ENCODE measurements at places on chromosomes 1 and 21.

DNA sequence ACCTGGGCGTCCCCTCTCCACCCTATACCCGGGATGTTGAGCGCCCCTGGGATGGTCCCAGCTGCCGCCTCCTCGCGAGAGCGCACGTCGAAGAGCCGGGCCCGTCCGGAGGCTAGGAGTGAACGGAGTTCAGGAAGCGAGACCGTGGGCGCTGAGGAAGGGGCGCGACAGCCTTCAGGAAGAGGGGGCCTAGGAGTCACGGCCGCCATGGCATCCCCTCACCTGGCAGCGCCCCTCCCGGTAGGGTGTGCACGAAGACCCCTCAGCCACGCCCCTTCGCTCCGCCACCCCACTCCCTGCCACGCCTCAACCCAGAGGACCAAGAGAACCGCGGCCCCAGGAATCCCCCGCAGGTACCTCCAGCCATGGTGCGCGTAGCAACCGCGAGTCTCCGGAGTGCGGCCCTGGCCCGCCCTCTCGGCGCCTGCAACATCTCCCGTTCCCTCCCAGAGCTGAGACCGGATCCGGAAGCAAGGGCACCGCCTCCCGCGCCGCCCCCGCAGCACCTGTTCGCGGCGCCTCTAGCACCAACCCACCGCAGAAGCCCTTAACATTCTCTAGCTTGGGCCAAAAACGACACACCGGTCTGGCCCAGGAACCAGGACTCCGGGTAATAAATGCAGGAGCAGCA, at the start of gene TSTD1:
Gene TSTD1 (minus strand): TSS at position 442 of the 631 bp plus-strand sequence. CDS start 75 bp downstream, at position 367.
- DNase-seq = no peak

DNA sequence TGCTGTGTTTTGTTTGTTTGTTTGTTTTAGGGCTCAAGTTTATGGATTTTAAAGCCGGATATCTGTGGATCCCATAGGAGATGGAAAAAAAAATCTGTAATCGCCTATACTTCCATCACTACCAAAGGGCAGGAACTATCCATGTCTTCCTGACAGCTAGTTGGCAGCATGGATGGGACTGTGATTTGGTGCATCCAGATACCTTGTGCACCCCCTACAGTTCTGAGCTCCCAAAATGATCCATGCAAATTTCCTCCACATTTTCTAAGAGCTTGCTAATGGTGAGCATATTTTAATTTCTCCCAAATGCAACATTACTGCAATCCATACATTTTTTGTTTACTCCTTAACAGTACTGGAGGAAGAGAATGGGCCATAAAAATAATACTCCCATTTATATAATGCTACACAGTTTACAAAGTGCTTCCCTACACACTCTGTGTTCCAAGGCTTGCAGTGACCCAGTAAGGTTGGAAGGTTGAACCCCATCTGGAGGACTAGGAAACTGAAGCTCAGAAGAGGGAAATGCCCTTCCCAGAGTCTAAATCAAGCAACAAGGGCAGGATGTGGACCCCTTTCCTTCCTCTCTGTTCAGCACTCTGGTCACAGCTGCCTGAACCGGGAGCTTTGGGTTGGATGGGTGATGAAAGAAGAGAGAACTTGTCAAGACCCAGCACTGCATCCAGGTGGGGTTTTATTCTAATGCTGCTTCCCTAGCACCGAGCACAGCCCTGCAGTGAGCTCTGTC, 48.0 kb downstream of the CAPN8 start:
- no peak for DNase-seq

DNA sequence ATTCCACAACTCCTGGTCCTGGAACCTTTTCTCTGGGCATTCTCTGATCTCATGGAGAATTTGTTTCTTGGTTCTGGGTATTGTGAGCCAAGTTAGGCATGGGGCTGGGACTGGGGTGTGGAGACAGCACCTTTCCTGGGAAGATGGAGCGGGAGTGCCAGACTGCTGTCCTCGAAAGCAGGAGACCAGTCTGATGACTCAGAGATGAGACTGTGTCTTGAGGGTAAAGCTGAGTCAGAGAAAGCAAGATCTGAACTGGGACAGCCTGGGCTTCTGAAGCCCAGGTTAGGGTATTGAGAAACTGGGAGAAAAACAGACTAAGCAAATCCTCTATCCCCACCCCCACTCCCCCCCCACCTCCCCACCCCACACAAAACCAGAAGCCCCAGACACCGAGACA, 2.2 kb upstream of the KANK4 start:
- DNase-seq = peak; percentile 84

GRCh38 chr1:17795836-17796645, 40.9 kb downstream of the ACTL8 start:
- DNase-seq = no peak

GRCh38 chr1:94737124-94737998, 82.8 kb upstream of the SLC44A3 start:
- DNase-seq = peak; percentile 39

GRCh38 chr1:164058198-164058597, 500.8 kb upstream of the PBX1 start:
- DNase-seq = no peak

GRCh38 chr1:207997486-207998268, 86.8 kb upstream of the CD34 start:
- DNase-seq = peak; percentile 42

GRCh38 chr1:20448671-20449071, 37.3 kb downstream of the CAMK2N1 start:
- DNase-seq = no peak

DNA sequence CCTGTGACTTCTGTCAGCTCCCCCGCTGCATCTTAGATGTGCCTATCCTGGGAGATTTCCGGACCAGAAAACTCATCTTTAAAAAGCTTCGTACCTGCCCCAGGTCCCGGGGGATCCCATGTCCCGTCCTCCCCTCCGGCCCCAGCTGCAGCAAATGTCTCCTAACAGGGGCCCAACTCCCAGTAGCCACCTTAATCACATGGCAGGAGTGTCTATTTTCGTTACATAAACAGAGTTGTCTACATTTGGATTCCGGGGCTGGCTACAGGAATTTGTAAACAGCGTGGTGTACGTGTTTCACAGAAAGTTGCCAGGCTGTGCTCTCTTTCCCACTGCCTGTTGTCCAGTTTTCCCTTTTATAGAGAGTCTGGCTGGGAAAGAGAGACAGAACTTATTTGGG, 17.9 kb upstream of the KCNE2 start:
- DNase-seq = no peak

GRCh38 chr1:37813529-37814145, 5.6 kb upstream of the YRDC start:
- no peak for DNase-seq

DNA sequence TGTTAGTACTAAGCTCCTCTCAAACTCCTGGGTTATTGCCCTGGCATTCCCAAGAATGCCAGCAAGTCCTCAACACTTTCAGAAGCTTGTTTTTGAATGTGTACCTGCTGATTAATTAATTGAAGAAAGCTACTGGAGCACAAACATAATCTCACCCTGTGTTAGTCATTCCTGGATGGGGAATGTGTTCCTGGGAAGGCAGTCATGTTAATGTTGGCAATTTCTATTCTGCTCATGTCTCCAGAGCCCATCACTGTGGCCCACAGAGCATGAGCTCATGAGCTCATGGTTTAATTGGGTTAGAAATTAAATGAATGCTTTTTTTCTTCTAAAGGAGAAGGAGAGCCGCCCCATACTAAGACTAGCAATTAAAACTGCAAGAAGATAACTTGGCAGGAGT, 31.9 kb upstream of the KCNA3 start:
- DNase-seq = no peak

- peak; percentile 64 for DNase-seq
Observed at GRCh38 chr1:31422505-31423319, 9.7 kb downstream of the SERINC2 start.

- DNase-seq = peak; percentile 37
Observed at GRCh38 chr1:223087291-223088255, 55.5 kb downstream of the TLR5 start.

DNA sequence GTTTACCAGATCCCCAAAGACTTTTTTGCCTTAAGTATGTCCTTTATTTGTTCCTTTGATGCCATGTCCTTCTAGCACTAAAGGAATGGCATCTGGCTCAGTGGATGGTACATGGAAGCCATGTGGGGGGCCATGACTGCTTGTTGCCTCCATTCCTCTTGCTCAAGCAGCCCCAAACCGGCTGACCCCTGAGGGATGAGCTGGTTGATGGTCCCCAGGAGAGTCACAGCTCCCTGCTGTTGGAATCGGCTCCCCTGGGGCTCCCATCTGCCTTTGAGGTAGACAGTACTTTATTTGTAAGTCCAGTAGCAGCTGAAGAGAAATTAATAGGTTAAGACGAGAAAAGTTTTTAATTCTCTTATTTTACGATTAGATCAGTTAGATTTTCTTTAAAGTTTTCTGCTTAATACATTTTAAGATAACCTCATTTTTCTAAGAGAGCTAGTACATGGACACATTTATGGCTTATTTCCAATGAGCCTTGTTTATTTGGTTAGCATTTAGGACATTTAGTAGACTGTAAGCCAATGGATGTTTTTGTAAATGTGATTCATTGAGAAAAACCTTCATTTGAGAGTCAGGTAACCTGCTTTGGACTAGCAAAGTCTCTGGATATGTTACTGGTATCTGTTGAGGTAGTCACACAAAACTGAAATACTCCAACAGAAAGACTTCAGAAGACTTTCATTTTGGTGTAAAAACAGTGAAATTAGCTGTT, 88.2 kb downstream of the CAMTA1 start:
- peak; percentile 56 for DNase-seq

GRCh38 chr1:175095978-175096607, 28.5 kb downstream of the TNN start:
- no peak for DNase-seq

Data from astrocyte (in vitro differentiated cells and primary cell).